ENCODE measurements at places on chromosomes 2 and 18.

GRCh38 chr2:182744490-182744889 lies 28.4 kb downstream of the DNAJC10 start:
- DNase-seq = no peak

- no peak for DNase-seq
These were observed 123.4 kb upstream of the EPC2 start for GRCh38 chr2:148521181-148521580.

DNA sequence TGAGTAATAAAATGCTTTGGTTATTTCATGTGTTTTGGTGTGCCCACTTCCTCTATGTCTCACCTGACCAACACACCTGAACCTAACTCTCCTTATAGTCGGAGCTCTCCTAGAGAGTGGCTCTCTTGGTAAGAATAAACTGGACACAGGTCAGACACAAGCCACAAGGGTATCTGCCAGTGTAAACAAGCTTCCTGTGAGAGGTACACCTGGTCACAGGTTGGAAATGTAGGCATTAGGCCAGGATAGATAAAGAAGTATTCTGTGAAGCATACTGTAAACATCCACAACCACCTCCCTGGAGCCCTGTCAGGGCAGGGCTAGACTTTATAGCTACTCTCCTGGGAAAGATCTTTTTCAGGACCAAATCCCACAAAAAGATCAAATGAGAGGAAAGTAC lies 69.4 kb downstream of the ZDBF2 start:
- no peak for DNase-seq

DNA sequence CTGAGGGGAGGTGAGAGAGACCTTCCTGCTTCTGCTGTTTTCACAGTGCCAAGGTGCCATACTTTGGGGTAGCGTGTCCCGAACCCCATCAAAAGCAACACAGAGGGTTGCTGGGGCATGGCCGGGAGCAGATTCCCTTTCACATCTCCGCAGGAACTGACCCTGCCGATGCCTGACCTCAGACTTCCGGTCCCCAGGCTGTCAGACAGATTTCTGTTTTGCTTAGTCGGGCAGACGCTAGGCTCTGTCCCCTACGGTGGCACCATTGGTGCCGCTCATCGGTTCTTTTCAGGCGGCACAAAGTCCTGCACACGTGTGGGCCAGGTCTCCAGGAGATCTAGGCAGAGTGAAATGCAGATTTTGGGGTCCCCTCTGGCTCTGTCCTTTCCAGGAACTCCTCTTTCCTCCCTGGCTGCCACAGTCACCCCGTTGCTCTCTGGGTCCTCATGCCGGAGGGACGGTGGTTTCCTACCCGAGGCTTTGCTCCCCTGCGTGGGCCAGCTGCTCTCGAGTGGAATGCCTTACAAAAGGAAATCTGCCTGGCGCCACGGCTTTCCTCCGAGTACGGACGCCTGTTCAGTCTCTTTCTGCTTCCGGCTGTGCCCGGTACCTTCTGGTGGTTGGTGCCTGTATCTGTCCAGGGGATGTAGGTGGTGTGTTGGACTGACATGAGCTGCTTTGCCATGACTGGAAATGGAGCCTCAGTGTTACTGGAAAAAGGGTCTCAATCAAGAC lies 39.3 kb downstream of the RTP5 start:
- DNase-seq = no peak

GRCh38 chr2:24512831-24513230 lies 21.8 kb downstream of the NCOA1 start:
- DNase-seq = no peak

- DNase-seq = no peak
These were observed 10.7 kb downstream of the AMER3 start for GRCh38 chr2:130766037-130766436.

DNA sequence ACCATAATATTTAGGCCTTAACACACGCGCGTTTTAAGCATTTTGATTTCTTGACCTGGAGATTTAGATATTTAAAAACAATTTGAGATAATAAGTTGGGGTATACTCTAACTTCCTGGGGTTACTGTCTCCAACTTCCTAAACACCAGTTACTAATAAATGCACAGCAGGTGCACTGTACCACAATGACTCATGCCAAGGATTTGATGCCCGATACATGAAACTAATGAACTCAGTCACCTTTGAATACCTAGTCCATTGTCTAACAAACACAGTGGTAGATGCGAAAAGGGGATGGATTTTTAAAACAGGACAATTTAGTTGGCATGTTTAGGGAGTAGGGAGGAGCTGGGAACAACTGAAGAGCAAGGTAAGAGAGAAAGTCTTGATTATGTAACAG lies 21.2 kb downstream of the CABYR start:
- no peak for DNase-seq
